ENCODE measurements at places on chromosomes 6 and 20.

GRCh38 chr20:24983896-24984295, 8.7 kb downstream of the APMAP start:
- DNase-seq, result no peak

- no peak for DNase-seq
Measured at GRCh38 chr6:117729613-117730012, 54.3 kb downstream of the NUS1 start.

GRCh38 chr6:116291701-116292396, 12.1 kb upstream of the TSPYL1 start:
- DNase-seq, result no peak

GRCh38 chr20:8788831-8789230, 280.1 kb upstream of the PLCB4 start:
- no peak for DNase-seq

GRCh38 chr6:71114986-71115385, 158.1 kb upstream of the B3GAT2 start:
- DNase-seq, result no peak

- no peak for DNase-seq
Measured at GRCh38 chr6:138485586-138486248, 13.6 kb downstream of the NHSL1 start.

GRCh38 chr20:6007094-6007528, 46.7 kb downstream of the LRRN4 start:
- no peak for DNase-seq

DNA sequence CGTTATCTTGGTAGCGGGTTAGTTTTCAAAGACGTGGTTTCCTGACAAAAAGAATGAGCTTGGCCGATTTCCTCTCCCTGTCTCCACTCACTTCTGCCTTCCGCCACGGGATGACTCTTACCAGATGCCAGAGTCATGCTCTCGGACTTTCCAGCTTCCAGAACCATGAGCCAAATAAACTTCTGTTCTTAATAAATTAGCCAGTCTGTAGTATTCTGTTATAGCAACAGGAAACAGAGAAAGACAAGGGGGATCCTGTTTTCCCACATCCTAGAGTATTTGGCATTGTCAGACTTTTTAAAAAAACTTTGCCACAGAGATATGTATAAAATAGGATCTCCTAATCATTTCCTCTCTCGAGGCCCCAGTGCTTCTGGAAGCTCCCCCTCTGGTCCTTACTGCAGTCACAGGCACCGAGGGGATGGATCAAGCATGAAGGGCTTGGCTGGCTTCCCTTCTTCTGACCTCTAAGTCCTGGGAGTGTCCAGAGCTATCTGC, 84.9 kb upstream of the NAA20 start:
- no peak for DNase-seq

GRCh38 chr6:42313941-42314570, 96.4 kb upstream of the MRPS10 start:
- no peak for DNase-seq

DNA sequence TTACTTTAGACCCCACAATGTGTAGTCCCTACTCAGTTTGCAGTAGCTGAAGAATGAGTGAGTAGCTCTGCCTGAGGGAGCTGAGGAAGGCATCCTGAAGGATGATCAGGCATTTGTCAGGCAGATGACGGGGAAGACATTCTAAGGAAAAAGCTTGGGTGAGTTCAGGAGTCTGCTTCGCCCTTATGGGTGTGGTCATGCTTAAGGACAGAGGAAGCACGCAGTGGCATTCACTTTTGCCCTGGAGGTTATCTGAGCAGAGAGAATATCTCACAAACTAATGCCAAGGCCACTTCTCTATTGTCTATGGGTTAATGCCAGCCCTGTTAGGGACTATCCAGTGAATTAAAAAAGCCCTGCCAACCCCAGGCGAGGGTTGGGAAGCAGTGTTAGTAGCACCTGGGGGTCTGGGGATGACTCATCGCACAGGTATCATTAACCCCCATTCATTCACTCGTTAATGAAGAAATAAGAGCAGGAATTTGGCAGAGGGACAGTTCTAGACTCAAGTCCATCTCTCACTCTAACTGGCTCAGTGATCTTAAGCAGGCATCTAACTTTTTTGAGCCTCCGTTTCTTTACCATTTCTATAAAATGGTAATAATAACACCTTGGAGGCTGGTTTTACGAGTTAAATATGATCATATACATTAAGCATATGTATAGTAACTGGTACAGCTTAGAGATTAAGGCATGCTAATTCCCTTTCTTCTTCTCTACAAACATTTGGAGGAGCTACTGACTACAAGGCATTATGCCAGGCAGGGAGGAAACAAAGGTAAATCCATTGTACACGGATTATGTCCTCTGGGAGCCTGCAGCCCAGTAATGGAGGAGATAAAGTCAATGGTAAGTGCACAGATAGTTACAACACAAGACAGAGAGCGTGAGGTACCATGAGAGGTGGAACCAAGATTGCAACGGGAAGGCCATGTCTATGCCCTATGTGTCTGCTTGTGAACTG, 93.2 kb upstream of the AKIRIN2 start:
- no peak for DNase-seq

DNA sequence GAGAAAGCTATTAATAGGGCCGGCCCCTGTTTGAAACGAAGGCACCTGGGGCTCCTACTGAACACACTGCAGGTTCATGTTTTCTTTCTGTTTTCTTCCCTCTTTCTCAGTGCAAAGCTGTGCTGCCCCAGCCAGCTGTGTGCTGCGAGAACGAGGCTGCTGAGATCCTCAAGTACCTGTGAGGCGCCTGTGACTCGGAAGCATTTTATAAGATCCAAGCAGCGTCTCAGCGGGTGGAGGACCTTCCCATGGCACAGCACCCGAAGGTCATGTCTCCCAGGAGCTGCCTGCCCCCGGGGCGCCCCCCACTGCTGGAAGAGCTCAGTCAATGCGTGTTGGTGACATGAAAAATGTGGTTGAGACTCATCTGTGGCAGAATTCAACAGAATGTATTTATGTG, 66.3 kb downstream of the SMOC2 start:
- DNase-seq, result no peak

GRCh38 chr6:134424165-134424797, 106.4 kb upstream of the SGK1 start:
- peak; percentile 28 for DNase-seq

- no peak for DNase-seq
Measured at GRCh38 chr6:42808492-42809483, 26.9 kb downstream of the BICRAL start.

DNA sequence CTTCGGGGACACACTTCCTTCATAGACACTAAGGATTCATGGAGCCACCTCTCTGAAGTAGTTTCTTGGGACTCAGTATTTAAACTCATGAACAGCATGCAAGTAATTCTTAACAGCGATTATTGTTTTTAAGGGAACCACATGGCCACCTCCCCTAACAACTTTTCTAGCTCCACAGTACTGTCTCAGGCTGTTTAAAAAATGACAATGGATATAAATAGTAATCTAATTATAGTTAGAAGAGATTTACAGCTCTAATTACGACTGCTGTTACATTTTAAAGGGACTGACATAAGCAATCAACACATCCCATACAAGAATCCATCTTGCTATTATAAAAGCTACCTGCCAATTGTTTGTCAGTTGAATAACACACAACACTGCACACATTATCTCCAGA, 72.1 kb upstream of the HDGFL1 start:
- no peak for DNase-seq

DNA sequence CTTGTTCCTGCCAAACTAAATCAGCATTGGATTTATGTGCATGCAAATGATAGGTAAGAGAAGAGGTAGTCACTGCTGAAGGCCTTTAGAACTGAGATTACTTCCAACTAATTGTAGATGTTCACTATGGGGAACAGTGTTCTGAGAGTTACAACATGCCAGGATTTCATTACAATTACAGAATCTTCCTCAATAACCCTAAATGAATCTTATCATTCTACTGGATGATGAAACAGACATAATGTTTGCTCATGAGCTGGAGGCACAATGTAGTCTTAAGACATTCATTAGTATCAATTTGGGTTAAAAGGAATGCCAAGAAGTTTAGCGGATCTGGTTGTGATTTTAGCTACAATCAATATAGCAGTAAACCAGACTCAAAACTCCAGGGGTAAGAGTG, 248.9 kb upstream of the THEMIS start:
- DNase-seq, result no peak

GRCh38 chr20:36644706-36645095, 1.3 kb downstream of the SLA2 start:
- peak; percentile 58 for DNase-seq

GRCh38 chr6:169452117-169452868, 198.6 kb upstream of the THBS2 start:
- DNase-seq, result no peak

DNA sequence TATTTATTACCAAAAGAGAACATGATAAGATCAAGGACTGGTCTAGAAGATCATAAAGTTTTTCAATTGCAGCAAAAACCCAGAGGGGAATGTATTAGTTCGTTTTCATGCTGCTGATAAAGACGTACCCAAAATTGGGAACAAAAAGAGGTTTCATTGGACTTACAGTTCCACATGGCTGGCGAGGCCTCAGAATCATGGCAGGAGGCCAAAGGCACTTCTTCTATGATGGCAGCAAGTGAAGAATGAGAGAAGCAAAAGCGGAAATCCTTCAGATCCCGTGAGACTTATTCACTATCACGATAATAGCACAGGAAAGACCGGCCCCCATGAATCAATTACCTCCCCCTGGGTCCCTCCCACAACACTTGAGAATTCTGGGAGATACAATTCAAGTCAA, 57.7 kb upstream of the HIVEP2 start:
- no peak for DNase-seq

- DNase-seq, result peak; percentile 60
Measured at GRCh38 chr20:51608061-51608460, 65.5 kb upstream of the NFATC2 start.

DNA sequence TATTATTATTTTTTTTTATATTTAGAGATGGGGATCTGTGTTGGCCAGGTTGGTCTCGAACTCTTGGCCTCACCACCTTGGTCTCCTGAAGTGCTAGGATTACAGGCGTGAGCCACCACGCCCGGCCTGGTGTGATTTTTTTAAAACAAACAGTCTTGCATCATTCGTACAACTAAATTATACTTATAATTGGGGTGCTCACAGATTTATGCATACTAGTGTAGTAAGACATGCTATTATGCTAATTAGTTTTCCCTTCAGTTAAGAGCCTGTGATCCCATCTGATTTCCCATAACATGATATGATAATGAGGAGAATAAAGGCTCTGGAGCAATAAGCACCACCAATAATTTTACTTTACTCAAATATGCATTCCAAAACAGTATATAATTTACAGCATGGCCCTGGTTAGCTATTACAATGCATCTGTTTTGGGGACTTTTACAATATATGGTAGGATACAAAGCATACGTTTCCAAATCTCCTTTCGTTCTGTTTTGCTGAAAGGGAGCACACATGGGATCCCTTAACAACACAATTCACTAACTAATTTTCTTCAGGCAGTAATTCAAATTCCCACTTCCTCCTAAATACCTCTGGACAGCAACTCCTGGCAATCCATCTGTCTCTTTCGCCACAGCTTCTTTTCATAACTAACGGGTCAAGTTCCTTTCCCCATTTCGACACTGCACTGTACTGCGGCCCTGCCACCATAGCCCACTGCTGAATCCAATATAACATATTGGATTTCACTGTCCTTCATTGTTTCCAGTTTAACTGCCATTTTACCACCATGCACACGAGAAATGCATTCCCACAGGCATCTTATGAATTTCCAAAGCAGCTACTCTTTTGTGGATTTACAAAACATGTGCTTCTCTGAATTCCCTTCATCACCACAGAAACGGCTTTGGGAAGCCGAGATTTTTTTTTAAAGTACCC, 1.7 kb downstream of the NUDT3 start:
- no peak for DNase-seq

DNA sequence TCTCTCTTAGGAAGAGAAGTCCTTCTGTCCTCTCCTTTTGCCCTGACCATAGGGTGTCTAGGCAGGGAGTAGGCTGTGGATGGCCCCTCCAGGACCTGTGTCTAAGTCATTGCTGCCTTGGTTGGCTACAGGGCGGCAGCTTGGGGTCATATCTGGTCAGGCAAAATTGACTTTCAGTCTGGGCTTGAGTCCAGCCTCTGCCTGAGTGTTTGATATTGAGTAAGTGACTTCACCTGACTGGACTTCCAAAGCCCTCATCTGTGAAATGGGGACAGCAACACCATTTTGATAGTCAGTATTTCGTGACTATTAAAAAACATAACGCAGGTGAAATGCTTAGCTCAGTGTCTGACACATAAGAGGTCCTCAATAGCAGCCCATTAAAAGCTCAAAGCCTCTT, 4.6 kb downstream of the TGM3 start:
- DNase-seq, result no peak

- no peak for DNase-seq
Measured at GRCh38 chr20:56395166-56395565, 2.7 kb downstream of the CSTF1 start.

GRCh38 chr6:148448369-148449012, 105.9 kb downstream of the SASH1 start:
- DNase-seq, result peak; percentile 5

- no peak for DNase-seq
Measured at GRCh38 chr6:44226368-44227147, 3.2 kb downstream of the SLC29A1 start.

DNA sequence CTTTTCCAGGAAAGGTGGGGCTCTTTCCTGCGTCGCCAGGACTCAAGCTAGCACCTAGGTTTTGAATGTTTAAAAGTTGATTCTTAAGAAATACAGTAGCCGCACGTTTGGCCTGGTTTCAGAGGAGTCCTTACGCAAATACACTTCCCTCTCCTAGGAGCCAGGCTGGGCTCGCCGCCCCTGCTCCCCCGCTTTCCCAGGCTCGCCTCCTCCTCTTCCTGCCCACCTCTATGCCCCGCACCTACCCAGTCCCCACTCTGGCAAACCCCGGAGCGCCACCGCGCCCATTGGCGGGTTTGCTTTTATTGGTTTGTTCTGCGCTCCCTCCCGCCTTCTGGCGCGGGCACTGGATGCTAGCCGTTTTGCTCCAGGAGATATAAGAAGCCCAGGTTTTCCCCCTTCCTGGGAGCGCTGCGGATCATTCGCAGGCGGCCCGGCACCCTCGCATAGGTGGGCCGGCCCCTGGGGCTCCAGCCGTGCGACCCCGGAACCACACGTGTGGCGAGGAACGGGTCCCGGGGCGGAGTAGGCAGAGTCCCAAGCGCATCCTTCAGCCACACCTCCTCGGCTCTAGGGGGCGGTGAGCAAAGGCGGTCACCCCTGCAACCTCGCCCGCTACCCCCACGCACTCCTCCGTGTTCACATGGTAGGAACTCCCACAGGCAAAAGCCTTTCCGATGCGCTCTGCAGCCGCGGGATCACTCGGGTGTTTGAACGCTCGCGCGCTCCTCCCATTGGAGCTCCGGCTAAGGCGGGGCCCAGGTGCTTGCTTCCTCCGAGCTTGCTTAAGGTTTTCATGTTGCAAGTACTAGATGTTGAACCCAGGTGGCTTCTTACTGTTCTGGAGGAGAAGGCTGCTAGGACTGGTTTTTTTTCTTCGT, 119.0 kb downstream of the RTN4IP1 start:
- DNase-seq, result peak; percentile 89

GRCh38 chr20:41178495-41178894, 41.2 kb downstream of the PLCG1 start:
- DNase-seq, result no peak

- DNase-seq, result no peak
Measured at GRCh38 chr6:87364602-87365252, 20.1 kb downstream of the C6orf163 start.

- DNase-seq, result no peak
Measured at GRCh38 chr20:38159957-38160756, 4.9 kb downstream of the TGM2 start.

GRCh38 chr6:11043378-11043960, 636 bp downstream of the ELOVL2 start:
- no peak for DNase-seq

- no peak for DNase-seq
Measured at GRCh38 chr6:45783716-45784115, 231.9 kb downstream of the CLIC5 start.

GRCh38 chr20:58377766-58378401, 11.1 kb upstream of the VAPB start:
- DNase-seq, result no peak

Measured in activated CD4-positive, alpha-beta T cell treated with anti-CD3 and anti-CD28 coated beads, Interleukin-2, Interleukin-4, amounts not matched to agents 100 ng/mL and 50 ng/mL, durations not matched to agents 16 hours and 8 hours (primary cell).